HTR-8/SVneo (cell line): ENCODE measurements at places on chromosomes 3 and 15.

GRCh38 chr3:102906818-102907217 lies 472.0 kb downstream of the ZPLD1 start:
- no peak for DNase-seq

- DNase-seq, result peak; percentile 23
Measured at GRCh38 chr3:169661361-169662131, 2.0 kb downstream of the MECOM start.

DNA sequence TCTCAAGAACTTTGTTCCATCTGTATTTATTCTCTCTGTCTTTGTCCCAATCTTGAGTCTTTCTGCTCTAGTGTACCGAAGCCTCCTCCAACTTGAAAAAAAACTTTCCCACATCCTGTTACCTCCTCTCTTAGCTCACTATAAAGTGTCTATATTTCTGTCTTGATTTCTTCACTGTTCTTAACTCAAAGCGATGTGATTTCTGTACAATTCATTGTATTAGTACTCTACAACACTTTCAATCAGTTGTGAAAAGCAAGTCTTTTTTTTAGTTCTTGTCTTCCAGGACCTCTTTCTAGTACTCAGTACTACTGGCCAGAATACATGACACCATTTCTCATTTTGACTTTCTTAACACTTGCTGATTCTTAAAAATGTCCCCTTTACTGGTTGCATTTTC lies 353.5 kb upstream of the SATB1 start:
- DNase-seq, result no peak

- no peak for DNase-seq
Measured at GRCh38 chr3:45055411-45056143, 29.5 kb downstream of the CLEC3B start.

GRCh38 chr3:32577581-32578556 lies 7.2 kb upstream of the DYNC1LI1 start:
- DNase-seq, result no peak

- no peak for DNase-seq
Measured at GRCh38 chr3:141056751-141057171, 5.6 kb downstream of the SPSB4 start.

- no peak for DNase-seq
Measured at GRCh38 chr3:85151555-85151954, 192.8 kb downstream of the CADM2 start.

GRCh38 chr3:126039870-126040269 lies 44.1 kb downstream of the SLC41A3 start:
- no peak for DNase-seq

DNA sequence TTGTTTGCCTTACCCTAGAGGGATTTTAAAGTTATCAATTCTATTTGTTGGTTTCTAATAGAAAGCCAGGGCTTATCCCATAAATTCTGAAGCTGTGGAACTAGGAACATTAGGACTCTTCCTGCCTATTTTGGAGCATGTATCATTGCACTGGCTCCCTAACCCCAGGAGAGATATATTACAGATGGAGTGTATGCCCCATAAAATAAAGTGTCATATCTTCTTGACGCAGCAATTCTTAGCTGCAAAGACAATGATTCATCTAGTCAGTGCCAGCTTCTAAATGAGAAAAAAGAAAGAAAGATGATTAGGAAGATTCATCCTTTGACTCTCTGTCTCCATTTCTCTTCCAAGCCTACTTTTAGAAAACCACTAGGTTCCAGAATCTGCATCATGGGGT lies 74.8 kb upstream of the MAGI1 start:
- DNase-seq, result no peak

GRCh38 chr15:43214169-43214568 lies 6.6 kb downstream of the EPB42 start:
- no peak for DNase-seq

- no peak for DNase-seq
Measured at GRCh38 chr3:47456984-47457383, 18.8 kb downstream of the SCAP start.

DNA sequence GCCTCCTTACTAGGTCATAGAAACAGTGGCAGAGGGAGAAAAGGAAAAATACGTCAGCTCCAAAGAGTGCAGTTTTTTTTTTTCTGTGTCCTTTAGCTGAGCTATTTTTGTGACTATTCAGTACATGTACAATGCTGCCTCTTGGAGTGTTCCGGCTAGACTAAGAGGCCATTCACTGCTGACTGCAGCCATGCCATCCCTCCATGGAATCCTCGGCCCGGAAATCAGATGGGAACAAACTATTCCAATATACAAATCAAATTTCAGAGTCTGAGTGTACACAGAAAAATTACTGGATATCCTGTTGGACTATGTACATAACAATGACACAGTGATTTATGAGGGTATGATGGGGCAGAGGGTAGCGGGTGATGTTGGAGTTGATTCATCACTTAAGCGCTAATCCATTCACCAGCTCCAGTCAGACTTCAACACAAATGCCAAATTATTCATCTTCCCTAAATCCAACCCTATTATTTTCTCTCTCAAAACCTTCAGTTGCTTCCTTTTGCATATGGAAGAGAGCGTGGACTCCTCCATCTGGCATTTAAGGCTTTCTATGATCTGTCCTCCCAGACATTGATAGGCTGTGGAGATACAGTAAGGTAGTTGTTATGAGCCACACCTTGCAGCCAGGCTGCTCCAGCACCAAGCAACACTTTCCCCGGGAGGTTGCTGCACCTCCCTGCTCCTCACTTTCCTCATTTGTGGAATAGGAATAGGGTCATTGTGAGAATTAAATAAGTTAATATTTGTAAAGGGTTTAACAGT lies 109.1 kb downstream of the LPP start:
- DNase-seq, result peak; percentile 52

DNA sequence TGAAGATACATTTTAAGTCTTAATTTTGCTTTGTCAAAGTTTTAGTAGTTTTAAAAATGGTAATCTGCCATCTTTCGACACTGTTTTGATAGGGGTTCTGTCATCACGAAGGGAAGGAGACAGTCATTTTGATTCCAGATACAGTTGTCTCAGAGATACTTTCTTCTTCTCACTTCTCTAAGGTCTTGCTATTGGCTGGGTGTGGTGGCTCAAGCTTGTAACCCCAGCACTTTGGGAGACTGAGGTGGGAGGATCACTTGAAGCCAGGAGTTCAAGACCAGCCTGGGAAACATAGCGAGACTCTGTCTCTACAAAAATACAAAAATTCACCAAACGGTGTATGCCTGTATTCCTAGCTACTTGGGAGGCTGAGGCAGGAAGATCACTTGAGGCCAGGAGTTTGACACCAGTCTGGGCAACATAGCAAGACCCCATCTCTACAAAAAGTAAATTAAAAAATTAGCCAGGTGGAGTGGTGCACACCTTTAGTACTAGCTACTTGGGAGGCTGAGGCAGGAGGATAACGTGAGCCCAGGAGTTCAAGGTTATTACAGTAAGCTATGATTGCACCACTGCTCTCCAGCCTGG lies 3.3 kb downstream of the RAB8B start:
- DNase-seq, result no peak

DNA sequence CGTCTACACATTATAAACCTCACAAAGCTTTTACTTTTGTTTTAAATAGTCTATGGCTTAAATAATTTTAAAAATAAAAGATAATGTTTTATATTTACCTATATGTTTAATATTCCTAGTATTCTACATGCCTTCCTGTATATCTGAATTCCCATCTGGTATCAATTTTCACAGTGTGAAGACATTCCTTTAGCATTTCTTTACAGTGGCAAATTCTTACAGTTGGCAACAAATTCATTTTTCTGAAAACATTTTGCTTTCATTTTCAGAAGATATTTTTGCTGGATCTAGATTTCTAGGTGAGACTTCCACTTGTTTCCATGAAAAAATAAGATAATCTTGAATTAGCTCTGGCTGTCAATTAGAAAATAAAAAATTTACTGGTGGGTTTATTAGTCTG lies 471.4 kb upstream of the NAALADL2 start:
- DNase-seq, result no peak

GRCh38 chr3:184185461-184186183 lies 377 bp upstream of the ABCF3 start:
- DNase-seq, result peak; percentile 97

GRCh38 chr3:38332201-38332600 lies 14.4 kb upstream of the XYLB start:
- no peak for DNase-seq

DNA sequence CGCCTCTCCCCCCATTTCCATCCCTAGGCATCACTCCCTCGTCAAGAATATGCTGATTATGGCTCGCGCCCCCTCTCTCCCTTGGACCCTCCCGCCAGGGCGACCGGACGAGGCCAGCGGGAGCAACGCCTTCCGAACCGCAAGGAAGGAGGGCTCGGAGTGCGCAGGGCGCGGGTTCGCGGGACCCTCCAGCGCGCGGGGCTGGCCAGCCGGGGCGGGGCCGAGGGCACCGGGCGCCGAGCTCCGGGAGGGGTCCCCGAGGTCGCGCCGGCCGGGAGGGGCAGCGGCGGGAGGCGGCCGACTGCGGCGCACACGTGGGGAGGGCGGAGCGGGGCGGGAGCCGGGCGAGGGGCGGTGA lies 483 bp downstream of the EHD4 start:
- no peak for DNase-seq

- DNase-seq, result no peak
Measured at GRCh38 chr15:31304751-31305365, 21.8 kb upstream of the KLF13 start.

- DNase-seq, result no peak
Measured at GRCh38 chr15:82792068-82792467, 13.8 kb downstream of the FSD2 start.

DNA sequence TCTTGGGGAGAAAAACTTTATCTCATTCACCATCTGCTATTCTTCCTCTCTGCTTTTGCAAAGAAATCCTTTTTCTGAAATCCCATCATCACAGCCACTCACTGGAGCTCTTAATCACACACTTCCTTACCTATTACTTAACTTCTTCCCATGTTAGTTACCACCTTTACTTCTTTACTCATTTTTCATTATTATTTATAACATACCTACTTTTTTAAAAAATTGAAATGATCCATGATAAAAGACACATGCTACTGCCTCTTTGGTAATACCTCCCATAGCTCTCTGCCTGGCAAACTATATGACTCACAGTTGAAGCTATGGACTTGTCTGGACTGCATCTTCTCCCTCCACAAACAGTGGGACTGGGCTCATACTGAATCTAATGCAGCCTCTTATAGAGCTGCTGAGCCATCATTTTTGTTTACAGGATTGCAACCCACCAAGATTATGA lies 150.3 kb downstream of the TNIK start:
- peak; percentile 35 for DNase-seq

- no peak for DNase-seq
Measured at GRCh38 chr3:39327746-39328349, 1.7 kb upstream of the CCR8 start.
